ENCODE measurements at places on chromosomes 3 and 15.

DNA sequence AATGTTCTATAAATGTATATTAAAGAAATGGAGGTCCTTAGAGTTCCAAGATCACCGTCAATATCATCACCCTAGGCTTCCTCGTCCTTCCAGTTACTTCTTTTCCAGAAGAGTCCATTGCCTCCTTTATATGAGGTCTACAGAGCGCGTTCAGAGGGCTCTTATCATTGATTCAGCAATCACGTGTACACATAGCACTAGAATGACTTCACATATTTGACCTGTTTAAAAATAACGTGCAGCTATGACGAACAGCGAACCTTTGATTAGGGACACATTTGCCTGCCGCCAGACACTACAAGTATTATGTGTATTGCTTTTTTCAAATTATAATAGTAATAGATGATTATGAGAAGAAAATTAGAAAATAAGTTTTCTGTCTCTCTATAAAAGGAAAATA lies 26.0 kb downstream of the IGF1R start:
- no peak for DNase-seq

GRCh38 chr3:153431076-153431475 lies 269.1 kb downstream of the RAP2B start:
- DNase-seq: no peak

DNA sequence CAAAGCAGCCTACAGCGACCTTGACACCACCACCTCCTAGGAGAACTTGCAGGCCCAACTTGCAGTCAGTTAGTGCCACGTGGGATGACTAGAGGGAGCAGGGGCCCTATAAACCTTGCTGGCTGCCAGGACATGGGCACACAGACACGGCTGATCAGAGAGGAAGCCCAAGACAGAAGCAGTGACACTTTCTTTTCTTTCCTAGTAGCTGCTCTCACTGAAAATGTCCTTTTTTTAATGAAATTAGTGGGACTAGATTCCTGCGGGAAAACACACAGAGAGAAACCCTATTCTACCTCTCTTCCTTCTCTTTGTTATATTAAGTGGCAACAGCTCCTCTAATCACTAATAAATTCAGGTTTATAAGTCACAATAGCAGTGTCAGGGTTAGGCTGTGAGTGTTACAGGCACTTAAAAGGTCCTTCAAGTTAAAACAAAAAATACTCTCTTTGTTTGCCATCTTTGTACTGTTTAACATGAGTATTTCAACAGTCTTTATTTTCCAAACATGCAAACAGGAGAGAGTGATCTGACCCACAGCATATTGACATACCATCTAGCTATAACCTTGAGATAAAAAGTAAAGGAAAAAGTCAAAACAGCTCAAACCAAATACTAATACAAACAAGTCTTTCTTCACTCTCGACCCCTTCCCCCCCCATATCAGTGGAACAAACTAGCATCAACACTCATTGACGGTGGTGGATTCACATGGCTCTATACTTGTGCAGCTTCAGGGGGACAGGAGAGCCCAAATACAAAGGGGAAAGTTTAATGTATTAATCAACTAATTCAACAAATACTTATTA lies 2.1 kb upstream of the TMEM212 start:
- no peak for DNase-seq

GRCh38 chr3:31289584-31289983 lies 243.1 kb upstream of the STT3B start:
- DNase-seq: no peak

DNA sequence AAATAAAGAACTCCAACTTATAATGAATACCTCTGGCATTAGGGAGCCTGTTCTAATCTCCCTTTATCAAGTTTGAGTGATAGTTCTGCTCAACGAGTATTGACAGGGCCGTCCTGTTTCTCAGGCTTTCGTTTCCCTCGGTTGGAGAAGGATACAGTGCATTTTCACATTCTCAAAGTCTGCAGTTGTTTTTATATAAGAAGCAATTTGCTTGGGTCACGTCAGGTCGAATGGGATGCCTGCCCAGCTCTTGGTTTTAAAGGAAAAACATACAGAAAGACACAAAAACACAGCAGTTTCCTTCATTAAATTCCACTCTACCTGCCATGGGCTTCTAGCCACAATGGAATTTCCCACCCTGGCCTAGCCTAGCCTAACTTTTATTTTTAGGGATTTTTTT lies 366.3 kb downstream of the TIGIT start:
- no peak for DNase-seq

GRCh38 chr3:59442046-59442445 lies 392.2 kb upstream of the CFAP20DC start:
- no peak for DNase-seq

DNA sequence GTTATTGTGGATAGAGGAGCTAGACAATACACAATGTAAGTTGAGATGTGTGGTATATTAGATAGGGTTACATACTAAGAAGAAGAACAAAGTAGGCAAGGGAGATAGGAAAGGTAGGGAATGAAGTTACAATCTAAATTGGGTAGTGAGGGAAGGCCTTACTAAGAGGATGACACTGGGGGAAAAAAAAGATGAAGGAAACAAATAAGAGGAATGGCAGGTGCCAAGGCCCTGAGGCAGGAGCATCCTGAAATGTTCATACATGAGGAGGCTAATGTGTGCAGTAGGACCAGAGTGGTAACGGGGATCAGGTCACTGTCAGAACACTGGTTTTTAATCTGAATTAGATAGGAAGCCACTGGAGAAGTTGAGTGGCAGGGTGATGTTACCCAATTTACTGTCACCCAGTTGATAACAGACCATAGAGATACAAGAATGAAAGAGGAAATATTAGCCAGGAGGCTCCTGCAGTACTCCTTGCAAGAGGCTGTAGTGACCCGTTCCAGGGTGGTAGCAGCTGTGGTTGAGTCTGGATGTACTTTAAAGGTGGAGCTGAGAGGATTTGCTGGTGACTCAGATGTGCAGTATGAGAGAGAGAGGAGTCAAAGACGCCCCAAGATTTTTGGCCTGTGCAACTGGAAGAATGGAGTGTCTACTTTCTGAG lies 14.4 kb downstream of the RTP1 start:
- no peak for DNase-seq

DNA sequence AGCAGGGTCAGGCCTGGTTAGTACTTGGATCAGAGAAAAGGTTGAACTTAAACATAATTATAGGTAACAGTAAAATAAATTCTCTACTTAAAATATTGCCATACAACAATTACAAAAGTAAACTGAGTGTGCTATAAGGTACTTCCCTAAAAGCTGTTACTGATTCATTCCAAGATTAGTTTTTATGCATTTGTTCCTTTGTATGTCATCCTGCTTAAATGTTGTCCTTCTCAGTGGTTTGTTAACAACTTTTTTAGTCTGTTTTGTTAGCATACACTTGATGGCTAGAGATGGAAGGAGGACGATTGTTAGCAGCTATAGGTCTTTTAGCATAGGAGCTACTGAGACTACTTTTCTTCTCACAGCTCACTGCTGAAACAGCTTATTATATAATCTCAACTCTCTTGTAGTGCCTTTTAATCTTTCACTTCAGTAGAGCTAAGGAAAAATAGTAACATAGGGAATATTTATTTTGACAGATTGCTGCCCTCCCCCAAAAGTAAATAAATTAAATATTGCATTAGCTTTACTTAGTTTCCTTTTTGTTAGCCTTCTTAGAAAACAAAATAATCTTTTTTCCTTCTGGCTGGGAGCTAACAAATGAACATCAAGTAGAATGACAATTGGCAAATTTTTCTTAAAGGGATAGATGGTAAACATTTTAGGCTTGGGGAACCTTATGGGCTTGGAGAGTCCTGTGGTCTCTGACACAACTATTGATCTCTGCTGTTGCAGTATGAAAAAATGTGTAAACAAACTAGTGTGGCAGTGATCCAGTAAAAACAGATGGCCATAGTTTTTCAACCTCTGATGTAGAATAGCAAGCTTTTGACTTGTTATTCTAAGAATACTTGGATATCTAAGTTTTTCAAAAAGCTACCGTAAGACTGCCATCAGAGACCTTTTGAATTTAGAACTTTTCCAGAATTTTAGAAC lies 39.5 kb downstream of the USP8 start:
- no peak for DNase-seq
